ENCODE measurements at places on chromosomes 7 and 10.

- DNase-seq = no peak
Measured at GRCh38 chr10:74854610-74855009, 28.2 kb downstream of the KAT6B start.

DNA sequence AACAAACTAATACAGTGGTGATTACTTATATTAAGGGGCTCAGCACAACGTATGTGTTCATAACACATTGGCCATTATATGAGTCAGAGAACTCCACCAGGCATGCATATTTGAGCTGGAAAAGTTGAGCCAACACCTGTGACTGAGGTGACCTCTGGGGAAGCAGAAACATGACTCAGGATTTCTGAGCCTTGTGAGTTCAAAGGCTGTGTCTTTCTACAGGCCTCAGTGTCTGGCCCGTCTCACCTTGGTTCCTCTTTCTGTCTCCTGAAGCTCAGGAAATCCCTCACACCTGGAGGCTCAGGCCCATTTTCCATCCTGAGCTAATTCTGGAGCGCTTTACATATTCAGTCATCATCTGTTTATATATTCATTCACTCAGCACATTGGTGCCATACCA lies 230.9 kb upstream of the AGK start:
- no peak for DNase-seq

DNA sequence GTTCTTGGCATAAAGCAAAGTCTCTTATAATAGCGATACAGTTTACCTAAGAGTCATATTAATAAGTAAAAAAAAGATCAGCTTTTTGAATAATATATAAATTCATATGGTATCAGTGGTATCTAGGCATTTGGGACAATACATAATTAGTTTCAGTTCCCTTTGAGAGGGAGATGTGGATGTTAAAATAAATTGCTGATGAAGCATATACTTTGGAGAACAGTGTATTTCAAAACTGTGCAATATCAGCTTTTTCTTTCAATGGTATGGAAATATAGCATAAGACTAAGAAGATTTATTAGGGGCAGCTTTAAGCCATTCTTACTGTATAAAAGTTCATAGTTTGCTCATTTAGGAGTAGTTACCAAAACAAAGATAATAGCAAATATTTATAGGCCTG lies 35.5 kb downstream of the MDFIC start:
- DNase-seq = no peak

- no peak for DNase-seq
Measured at GRCh38 chr10:132511121-132512051, 26.2 kb upstream of the INPP5A start.

- DNase-seq = no peak
Measured at GRCh38 chr7:45420843-45421495, 153.2 kb upstream of the ADCY1 start.

DNA sequence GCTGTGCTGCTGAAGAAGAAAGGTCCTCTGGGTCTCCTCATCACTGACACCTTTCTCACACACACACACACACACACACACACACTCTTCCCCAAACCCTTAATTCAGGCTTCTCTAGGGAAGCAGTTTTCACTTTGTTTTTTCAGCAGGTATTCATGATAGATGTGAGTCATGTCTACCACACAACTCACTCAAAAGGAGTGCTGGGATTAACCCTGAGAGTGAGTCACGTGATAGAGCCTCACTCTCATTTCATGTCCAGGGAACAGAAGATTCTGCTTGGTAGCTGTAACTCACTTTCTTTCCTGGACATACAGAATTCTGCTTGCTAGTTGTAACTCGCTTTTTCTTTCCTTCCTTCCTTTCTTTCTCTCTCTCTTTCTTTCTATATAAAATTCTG lies 45.4 kb downstream of the VIM start:
- no peak for DNase-seq

All from GM13977 (cell line).